ENCODE measurements at places on chromosomes 7 and 10. TPM values are rescaled to one million over a fixed set of nuclear protein-coding genes. Genes with fewer than 3 reads are reported as not detected.

The UFSP1 gene
- 2.7 TPM for total RNA-seq

The ZNF736 gene
- total RNA-seq = 11.6 TPM

The CDC14C gene
- total RNA-seq = not detected

The ZNF488 gene
- 0.24 TPM for total RNA-seq

The HOXA4 gene
- 0.42 TPM for total RNA-seq

The RSU1 gene
- total RNA-seq = 53.2 TPM

The AKR1B15 gene
- total RNA-seq = 0.24 TPM

The ATP6V1F gene
- 107 TPM for total RNA-seq

The GIMAP8 gene
- 6.1 TPM for total RNA-seq

DNA sequence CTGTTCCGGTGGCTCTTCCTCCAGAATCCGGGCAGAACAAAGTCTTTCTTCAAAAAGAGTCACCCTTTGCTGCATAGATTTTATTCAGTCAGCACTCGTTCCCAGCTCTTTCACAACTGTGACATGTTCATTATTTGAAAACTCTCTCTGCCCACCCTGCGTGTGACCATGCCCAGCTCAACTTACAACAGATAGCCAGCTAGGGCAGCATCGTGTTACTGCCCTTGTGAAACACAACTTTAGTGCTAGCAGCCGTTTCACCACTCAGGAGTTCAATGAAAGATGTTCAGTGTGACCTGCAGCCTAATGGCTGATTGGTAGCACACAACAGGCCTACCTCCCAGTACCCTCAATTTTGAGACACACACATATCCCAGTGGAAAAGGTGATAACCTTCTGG is 57.9 kb downstream of the ZNF438 start:
- H3K27me3 ChIP-seq = no peaks in the 10 kb centered on the region
- no peak overlapping the region for H3K27ac ChIP-seq
- H3K36me3 ChIP-seq = no peaks in the 10 kb centered on the region
- no peaks in the 10 kb centered on the region for H3K4me1 ChIP-seq

- no peaks in the 10 kb centered on the region for H3K36me3 ChIP-seq
- no peak for DNase-seq
- H3K4me1 ChIP-seq = no peaks in the 10 kb centered on the region
- no peaks in the 10 kb centered on the region for H3K27me3 ChIP-seq
- no peak overlapping the region for H3K4me3 ChIP-seq
Observed at GRCh38 chr10:116403740-116404250, 23.9 kb upstream of the PNLIPRP3 start.

DNA sequence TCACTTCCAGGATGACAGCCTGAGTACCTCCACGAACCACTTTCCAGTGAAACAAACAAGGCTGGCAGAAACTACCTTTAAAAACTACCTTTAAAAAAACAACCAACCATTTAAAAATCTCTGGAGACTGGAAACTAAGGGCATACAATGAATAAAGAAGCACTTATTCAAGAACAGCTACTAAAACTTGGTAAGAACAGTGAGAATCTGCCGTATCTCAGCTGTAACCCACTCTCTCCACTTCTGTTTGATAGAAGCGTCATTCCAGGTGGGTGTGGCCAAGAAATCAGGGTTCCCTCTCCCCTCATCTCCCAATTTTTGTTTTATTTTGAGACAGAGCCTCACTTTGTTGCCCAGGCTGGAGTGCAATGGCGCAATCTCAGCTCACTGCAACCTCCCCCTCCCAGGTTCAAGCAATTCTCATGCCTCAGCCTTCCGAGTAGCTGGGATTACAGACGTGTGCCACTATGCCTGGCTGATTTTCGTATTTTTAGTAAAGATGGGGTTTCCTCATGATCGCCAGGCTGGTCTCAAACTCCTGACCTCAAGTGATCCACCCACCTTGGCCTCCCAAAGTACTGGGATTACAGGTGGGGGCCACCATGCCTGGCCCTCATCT is 158.8 kb upstream of the CHST15 start:
- no peak overlapping the region for H3K4me3 ChIP-seq
- no peak for DNase-seq
- H3K36me3 ChIP-seq = no peaks in the 10 kb centered on the region

- H3K27me3 ChIP-seq = no peaks in the 10 kb centered on the region
- H3K36me3 ChIP-seq = no peaks in the 10 kb centered on the region
- no peak for DNase-seq
- H3K27ac ChIP-seq = peak overlapping the region; percentile 17
- H3K4me1 ChIP-seq = no peaks in the 10 kb centered on the region
- H3K4me3 ChIP-seq = no peak overlapping the region
Observed at GRCh38 chr10:24254180-24254579, 45.2 kb downstream of the KIAA1217 start.

DNA sequence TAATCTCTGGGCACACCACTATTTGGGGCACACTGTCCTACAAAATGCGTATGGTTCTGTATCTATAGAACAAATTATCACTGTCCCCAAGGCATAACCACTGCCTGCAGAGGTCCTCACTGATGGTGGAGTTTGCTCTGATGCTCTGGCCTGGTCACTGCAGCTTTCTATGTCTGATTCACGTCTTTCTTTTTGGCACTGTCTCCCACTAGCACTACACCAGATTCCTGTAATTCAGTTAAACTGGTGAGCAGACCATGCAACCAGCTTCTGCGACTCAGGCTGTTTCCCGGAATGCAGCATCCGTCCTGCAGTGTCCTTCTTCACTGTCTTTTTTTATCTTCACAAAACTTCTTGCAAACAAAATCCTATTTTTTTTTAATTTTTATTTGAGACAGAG is 112.8 kb downstream of the KLF6 start:
- peaks cover 31% of the 10 kb centered on the region for H3K4me1 ChIP-seq
- H3K4me3 ChIP-seq = no peak overlapping the region

DNA sequence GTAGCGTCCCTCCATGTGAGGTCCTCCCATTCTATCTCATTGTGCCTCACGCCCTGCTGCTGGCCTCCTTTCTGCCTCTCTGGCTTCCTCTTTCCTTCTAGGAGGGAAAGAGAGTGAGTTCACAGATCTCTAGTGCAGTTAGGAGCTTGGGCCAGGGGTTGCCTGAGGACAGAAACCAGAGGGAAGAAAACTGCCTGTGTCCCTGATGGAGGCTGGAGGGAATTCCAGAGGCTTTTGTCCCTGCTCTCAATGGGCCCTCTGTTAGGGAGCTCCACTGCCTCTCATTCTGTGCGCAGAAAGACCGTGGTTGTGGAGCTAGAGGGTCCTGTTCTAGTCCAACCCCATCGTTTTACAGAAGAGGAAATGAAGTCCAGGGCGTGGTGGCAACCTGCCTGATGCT is 4.6 kb downstream of the MARVELD1 start:
- H3K27me3 ChIP-seq = peaks cover 18% of the 10 kb centered on the region
- H3K36me3 ChIP-seq = no peaks in the 10 kb centered on the region
- no peak for DNase-seq
- peaks cover 5% of the 10 kb centered on the region for H3K4me1 ChIP-seq
- no peak overlapping the region for H3K4me3 ChIP-seq

DNA sequence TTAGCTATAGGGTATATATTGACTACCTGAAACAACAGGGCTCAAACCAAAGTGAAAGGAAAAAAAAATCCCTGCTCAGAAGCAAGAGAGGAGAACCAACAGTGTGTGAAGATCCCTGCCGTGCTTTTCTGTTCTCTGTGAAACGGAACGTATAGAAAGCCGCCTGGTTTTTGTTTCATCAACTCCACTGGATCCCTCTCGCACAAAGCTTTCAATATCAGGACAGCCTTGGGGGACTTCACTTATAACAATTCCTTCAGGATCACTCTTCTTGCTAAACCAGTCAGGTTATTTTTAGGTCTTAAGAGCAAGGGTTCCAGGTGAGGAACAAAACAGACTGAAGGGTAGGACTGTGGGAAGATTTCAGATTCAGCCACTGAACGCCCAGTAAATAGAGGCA is 151.1 kb upstream of the CACNA2D1 start:
- H3K4me1 ChIP-seq = no peaks in the 10 kb centered on the region
- no peak for DNase-seq
- H3K36me3 ChIP-seq = no peaks in the 10 kb centered on the region
- no peak overlapping the region for H3K27ac ChIP-seq
- H3K4me3 ChIP-seq = no peak overlapping the region

DNA sequence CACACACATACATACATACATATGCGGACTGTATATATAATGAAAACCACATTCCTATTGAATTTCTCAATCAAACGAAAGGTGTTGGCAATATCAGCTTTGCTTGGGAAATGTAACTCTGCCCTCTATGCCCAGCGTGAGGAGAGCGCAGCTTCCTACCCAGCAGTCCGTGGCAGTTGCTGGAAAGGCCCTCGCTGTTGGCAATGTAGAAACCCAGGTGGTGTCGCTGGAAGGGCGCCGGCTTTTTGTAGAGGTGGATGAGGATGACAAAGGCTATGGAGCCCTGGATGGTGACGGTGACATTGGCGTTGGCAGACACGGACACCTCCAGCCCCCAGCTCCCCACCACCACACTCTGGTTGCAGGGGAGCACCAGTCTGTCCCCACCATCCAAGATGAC is 100.9 kb downstream of the ITIH5 start:
- H3K27ac ChIP-seq = no peak overlapping the region
- H3K36me3 ChIP-seq = no peaks in the 10 kb centered on the region
- peaks cover 2% of the 10 kb centered on the region for H3K4me1 ChIP-seq
- DNase-seq = no peak
- H3K4me3 ChIP-seq = no peak overlapping the region
- H3K27me3 ChIP-seq = no peaks in the 10 kb centered on the region

GRCh38 chr7:106332201-106332600 is 47.4 kb upstream of the NAMPT start:
- no peak for DNase-seq
- no peaks in the 10 kb centered on the region for H3K27me3 ChIP-seq
- no peak overlapping the region for H3K4me3 ChIP-seq
- no peak overlapping the region for H3K27ac ChIP-seq

DNA sequence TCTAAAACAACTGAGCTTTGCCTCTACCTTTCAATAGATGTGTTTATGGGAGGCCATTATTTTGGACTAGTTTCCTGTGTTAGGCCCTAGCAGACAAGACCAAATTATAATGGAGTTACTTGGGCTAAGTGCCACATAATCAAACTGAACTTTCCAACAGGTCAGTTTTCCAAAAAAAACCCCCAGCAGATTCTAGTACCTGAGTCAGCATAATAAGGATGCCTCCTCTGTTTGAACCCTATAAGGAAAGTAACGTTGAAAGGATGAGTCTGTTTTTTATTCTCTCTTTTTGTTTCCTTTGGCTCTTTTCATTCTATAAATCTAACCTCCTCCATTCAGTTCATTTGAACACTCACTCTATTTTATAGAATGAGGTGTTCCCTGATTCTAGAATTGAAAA is 148.1 kb upstream of the FAM3C start:
- no peak overlapping the region for H3K27ac ChIP-seq
- no peaks in the 10 kb centered on the region for H3K36me3 ChIP-seq
- H3K27me3 ChIP-seq = no peaks in the 10 kb centered on the region
- no peaks in the 10 kb centered on the region for H3K4me1 ChIP-seq

- no peaks in the 10 kb centered on the region for H3K27me3 ChIP-seq
- DNase-seq = peak; percentile 80
- peaks cover 18% of the 10 kb centered on the region for H3K4me1 ChIP-seq
Observed at GRCh38 chr10:47441938-47442337, 42.0 kb downstream of the ANXA8 start.

- DNase-seq = no peak
- no peak overlapping the region for H3K27ac ChIP-seq
- H3K4me1 ChIP-seq = no peaks in the 10 kb centered on the region
- no peak overlapping the region for H3K4me3 ChIP-seq
- no peaks in the 10 kb centered on the region for H3K27me3 ChIP-seq
- H3K36me3 ChIP-seq = no peaks in the 10 kb centered on the region
Observed at GRCh38 chr7:36062154-36062815, 90.8 kb upstream of the EEPD1 start.

GRCh38 chr7:49487830-49488140 is 285.7 kb upstream of the VWC2 start:
- H3K36me3 ChIP-seq = no peaks in the 10 kb centered on the region
- H3K27me3 ChIP-seq = no peaks in the 10 kb centered on the region
- H3K4me1 ChIP-seq = no peaks in the 10 kb centered on the region

DNA sequence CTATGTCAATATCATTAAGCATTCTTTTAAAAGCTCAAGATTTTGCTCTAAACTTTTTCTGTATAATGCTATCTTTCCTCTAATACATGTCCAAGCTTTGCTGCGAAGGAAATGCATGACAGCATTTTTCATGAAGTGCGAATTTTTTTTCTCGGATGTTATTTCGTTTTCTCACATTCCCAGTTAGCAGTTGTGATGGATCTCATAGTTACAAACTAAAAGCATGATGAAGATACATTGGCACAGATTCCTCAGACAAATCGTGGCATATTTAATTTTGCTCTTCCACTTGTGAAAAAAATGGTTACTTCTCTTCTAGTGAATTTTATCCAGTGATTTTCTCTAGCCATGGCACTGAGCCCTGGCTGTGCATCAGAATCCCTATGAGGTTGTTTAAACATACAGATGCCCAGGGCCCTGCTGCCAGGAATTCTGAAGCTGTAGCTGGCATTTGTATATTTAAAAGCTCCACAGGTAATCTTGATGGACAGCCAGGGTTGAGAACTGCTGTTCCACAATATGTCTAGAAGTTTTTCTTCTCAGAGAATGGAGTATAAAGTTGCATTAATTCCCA is 299.8 kb upstream of the NEBL start:
- no peak overlapping the region for H3K4me3 ChIP-seq
- H3K27me3 ChIP-seq = no peaks in the 10 kb centered on the region
- no peaks in the 10 kb centered on the region for H3K36me3 ChIP-seq
- DNase-seq = no peak
- H3K27ac ChIP-seq = no peak overlapping the region

- no peak overlapping the region for H3K4me3 ChIP-seq
- H3K27ac ChIP-seq = no peak overlapping the region
- H3K27me3 ChIP-seq = no peaks in the 10 kb centered on the region
- no peaks in the 10 kb centered on the region for H3K36me3 ChIP-seq
Observed at GRCh38 chr10:58647376-58648112, 134.9 kb downstream of the BICC1 start.
